Stimulated activated CD4-positive, alpha-beta T cell treated with anti-CD3 and anti-CD28 coated beads, TNF-alpha, amount 100 ng/mL, for 48 hours (primary cell): ENCODE measurements at places on chromosomes 3 and 15.

GRCh38 chr3:131645638-131646037 lies 142.9 kb upstream of the MRPL3 start:
- DNase-seq = no peak

GRCh38 chr15:78509726-78510312 lies 2.4 kb downstream of the HYKK start:
- no peak for DNase-seq

DNA sequence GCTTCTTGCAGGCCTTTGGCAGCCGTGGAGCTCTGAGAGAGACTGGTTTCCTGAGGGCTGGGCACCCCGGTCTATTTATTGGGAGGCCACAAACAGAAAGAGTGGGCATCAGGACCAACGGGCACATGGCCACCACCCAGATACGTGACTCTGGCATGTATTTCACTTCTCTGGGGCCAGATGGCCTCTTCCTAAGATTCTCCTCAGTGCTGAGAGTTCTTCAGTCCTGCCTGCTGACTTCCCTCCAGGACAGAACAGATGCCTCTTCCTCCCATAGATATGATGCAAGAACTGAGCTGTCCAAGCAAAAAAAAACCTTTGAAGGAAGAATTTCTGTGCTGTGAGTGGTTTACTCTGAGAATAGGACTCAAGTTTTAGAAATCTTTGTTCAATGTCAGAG lies 107.7 kb downstream of the IGF2BP2 start:
- no peak for DNase-seq

GRCh38 chr3:135325726-135326235 lies 530.7 kb downstream of the EPHB1 start:
- no peak for DNase-seq

DNA sequence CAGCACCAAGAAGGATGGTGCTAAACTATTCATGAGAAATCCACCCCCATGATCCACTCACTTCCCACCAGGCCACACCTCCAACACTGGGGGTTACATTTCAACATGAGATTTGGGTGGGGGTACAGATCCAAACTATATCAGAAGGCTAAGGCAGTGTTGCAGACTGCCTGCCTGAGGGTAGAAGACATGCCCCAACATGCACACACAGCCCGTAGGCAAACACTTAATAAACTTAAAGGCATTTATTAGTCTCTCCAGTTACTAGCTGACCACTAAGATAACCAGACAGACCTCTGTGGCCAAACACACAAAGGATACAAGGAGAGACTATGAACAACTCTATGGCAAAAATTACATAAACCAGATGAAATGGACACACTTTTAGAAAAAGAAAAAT lies 10.2 kb downstream of the FAM162A start:
- DNase-seq = no peak

GRCh38 chr15:71121442-71121841 lies 6.2 kb downstream of the THSD4 start:
- no peak for DNase-seq

- DNase-seq = no peak
These were observed 50.8 kb downstream of the EFCAB12 start for GRCh38 chr3:129377615-129378014.

GRCh38 chr3:116034086-116034485 lies 410.8 kb downstream of the GAP43 start:
- no peak for DNase-seq

- DNase-seq = no peak
These were observed 27.3 kb downstream of the DUT start for GRCh38 chr15:48358229-48359152.

DNA sequence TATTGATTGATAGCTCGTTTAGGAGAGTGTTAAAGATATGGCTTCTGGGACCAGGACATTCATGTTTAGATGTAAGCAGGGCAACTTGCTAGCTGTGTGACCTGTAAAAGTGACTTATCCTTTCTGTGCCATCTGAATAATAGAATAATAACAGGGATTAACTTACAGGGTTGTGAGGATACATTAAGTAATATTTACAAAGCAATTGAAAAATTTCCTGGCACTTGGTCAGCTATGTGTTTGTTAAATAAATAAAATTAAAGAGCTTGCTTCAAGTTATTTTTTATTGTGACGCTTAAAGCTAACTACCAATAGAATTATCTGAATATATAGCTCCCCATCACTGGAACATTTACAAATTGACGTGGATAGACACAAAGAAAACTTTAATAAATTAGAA lies 287.9 kb upstream of the CDIN1 start:
- DNase-seq = no peak

DNA sequence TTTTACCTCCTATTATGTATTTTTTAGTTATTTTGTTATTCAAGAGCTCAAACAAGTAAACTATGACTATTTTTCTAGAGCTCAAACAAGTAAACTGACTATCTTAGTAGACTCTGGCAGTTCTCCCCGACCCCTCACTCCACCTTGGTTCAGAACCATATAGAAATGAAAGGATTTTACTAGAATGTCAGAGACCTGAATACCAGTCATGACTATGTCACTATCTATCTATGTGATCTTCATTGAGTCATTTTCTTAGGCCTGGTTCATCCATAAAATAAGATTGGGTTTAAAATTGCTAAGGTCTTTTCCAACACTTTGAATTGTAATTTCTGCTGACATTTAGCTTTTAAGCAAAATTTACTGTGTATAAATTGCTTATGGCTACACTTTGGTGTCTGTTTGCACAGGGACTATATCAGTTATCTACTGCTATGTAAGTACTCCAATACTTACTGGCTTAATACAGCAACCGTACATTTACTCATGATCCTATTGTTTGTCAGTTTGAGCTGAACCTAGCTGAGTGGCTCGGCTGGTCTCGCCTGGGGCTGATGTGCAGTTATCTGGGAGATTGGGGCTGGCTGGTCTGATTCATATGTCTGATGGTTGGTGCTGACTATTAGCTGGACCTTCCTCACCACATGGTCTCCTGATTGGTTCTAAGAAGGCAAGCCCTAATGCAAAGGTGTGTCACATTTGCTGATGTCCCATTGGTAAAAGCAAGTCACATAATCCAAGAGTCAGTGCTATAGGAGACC lies 37.0 kb downstream of the RASA2 start:
- DNase-seq = no peak

DNA sequence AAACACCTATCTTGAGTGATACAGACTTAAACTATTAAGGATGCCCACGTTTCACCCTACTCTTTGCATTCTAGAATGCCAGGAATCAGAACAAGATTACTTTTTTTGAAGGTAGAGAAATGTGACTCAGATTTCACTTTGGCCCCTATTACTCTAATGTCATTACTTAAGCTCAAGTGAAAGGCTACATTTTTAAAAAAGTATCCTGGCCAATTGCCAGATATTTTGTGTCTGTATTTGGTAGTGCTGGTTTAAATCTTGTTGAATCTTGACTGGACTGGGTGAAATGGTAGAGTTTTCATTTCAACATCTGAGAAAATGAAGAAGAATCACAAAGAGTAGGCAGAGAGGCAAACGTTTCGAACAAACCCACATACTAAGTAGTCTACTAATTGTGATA lies 218.2 kb upstream of the UBE2E1 start:
- no peak for DNase-seq

DNA sequence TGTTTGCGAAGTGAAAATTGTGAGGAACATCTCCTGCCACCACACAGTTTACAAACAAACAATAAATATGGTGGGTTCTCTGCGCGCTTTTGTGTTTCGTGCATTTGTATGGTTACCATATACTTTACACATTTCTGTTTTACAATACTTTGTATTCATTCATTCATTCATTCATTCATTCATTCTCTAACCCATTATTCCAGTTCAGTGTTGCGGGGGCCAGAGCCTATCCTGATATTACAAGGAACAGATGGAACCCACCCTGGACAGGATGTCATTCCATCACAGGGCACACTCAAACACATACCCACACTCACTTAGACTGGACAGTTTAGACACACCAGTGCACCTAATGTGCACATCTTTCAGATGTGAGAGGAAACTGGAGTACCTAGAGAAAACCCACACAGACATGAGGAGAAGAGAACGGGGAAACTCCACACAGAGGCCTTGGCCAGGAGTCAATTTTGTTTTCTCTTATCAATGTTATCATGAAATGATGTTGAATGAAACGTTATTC lies 160.5 kb downstream of the FNDC3B start:
- DNase-seq = no peak

GRCh38 chr3:87203809-87204208 lies 23.3 kb upstream of the CHMP2B start:
- DNase-seq = no peak

GRCh38 chr15:70875001-70875782 lies 17.0 kb downstream of the THAP10 start:
- DNase-seq = no peak

GRCh38 chr3:69505770-69506407 lies 120.0 kb upstream of the FRMD4B start:
- no peak for DNase-seq

- DNase-seq = peak; percentile 71
These were observed 106.5 kb downstream of the TPRA1 start for GRCh38 chr3:127483902-127484591.

DNA sequence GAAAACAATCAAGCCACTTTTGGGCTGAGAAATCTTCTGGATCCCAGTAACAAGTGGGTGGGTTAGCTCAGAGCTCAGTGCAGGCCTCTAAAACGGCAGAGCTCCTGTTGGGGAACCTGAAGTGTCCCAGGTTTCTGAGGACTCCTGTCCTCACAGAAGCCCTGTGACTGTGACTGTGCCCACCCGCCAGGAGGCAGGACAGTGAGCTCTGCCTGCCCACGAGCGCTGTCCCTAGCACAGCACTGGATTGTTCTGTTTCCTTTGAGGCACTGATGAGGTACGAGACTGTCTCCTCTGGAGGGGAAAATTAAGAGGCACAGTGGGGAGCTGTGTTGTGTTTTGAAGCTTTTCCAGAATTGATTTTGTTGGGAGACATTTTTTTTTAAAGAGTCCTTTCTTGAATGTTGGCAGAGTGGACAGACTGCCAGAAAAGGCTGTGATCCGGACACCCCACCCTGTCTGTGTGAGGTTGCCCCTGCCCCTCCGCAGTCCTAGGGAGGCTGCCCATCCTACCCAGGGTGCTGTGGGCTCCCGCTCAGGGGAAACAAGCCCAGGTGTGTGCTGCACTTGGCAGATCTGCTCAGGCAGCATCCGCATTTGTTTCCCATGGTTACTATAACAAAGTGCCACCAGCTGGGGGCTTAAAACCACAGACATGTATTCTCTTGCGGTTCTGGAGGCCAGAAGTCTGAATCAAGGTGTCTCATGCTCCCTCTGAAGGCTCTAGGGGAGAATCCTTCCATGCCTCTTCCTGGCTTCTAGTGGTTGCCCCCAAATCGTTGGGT lies 66.6 kb upstream of the LARS2 start:
- DNase-seq = no peak

GRCh38 chr15:98315971-98316370 lies 332.4 kb upstream of the IGF1R start:
- no peak for DNase-seq

- no peak for DNase-seq
These were observed 5.1 kb downstream of the SPTBN5 start for GRCh38 chr15:41888662-41889253.

- DNase-seq = no peak
These were observed 87.3 kb upstream of the RNF7 start for GRCh38 chr3:141650783-141651182.

- no peak for DNase-seq
These were observed 18.6 kb downstream of the PLD1 start for GRCh38 chr3:171791692-171792076.

DNA sequence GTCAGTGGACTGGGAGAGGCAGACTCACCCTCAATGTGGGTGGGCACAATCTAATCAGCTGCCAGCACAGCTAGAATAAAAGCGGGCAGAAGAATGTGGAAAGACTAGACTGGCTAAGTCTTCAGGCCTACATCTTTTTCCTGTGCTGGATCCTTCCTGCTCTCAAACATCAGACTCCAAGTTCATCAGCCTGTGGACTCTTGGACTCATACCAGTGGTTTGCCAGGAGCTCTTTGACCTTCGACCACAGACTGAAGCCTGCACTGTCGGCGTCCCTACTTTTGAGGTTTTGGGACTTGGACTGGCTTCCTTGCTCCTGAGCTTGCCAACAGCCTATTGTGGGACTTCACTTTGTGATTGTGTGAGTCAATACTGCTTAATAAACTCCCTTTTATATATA lies 68.0 kb downstream of the CNTN3 start:
- DNase-seq = no peak

DNA sequence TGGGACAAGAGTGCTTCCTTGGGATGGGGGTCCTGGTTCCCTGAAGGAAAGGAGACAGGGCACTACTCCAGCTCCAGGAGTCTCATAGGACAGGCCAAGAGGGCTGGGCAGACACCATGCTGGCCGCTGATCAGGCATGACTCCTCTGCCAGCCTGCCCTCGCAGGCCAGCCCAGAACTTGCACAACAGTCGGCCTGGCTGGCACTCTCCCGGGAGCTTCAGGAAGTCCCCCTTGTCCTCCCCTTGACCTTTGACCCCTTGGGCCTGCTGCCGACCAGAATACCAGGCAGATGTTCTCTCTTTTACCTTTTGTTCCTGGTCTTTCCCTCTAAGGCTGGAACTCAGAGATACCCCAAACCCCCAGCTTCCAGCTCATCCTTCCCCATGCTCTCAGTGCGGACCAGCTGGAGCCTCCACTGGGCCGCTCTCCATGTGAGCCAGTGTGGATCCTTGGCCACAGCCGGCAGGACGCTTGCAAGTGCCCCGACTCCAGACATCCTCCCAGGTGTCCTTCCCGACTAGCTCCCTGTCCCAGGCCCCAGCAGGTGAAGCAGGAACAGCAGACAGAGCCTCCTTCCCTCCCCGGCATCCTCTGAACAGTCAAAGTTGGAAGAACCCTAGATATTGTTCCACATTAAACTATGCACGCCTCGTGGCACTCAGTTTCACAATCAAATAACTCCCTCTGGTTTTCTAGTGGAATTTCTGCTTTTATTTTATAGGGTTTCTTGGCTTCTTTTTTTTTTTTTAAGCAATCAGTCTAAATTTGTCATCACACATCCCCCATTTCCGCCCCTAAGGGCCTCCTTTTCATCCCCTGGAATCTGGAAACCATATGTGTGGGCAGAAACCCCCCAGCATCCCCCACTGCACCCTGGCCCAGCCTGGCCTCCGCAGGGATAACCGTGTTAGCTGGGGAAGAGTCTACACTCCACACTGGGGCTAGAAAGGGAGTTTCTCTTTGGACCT lies 15.7 kb downstream of the VPS18 start:
- no peak for DNase-seq

GRCh38 chr3:52769786-52770455 lies 819 bp downstream of the NEK4 start:
- DNase-seq = no peak

DNA sequence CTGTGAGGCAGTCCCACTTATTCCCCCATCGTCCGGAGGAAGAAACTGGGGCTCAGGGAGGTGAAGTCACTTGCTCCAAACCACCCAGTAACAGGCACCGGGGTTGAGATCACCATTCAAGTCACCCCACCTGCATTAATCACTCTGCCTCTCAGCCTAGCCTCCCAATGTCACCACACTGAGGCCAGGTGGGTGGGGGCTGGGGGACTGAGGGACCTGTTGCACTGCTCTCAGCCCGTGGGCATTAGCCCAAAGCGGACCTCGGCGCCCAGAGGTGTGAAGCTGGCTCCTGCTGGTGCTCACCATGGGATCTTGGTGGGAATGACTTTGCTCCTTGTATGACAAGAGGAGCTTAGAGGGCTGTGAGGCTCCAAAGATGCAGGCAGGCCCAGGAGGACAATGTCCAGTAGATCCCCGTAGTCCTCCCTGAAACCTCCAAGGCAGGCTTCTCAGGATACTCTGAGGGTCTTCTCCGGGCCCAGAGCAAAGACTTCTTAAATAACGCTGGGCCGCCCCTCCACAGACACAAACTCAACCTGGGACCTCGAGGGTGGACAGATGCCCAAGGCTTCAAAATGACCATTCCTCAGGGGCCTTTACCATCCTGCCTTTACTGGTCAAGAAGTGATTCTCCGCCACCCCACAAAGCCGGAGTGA lies 1.7 kb downstream of the NT5DC2 start:
- no peak for DNase-seq

- no peak for DNase-seq
These were observed 420.5 kb upstream of the NAALADL2 start for GRCh38 chr3:174438501-174439145.
